ENCODE measurements at places on chromosomes 6 and 20. TPM values are rescaled to one million over a fixed set of nuclear protein-coding genes. Genes with fewer than 3 reads are reported as not detected.

The ACTL10 gene
- total RNA-seq, result 3.6 TPM

The ABHD12 gene
- total RNA-seq, result 23.4 TPM

The SNHG17 gene
- 17.2 TPM for total RNA-seq

The STMND1 gene
- total RNA-seq, result not detected

The NRSN1 gene
- total RNA-seq, result not detected

The TMEM30A gene
- 420 TPM for total RNA-seq

The MMS22L gene
- total RNA-seq, result 24.5 TPM

The KCNK17 gene
- not detected for total RNA-seq

The HSPA12B gene
- 3.9 TPM for total RNA-seq

The PPP1R14C gene
- total RNA-seq, result not detected

The ZSWIM1 gene
- 3.2 TPM for total RNA-seq

The RSPH4A gene
- total RNA-seq, result under 0.01 TPM

The FNDC1 gene
- under 0.01 TPM for total RNA-seq

The LEMD2 gene
- 57.4 TPM for total RNA-seq

The SPAG4 gene
- total RNA-seq, result 11.2 TPM

The RAD21L1 gene
- total RNA-seq, result not detected

The OSER1 gene
- total RNA-seq, result 53.5 TPM

The HLA-DRA gene
- total RNA-seq, result not detected

The MTO1 gene
- 26.9 TPM for total RNA-seq

The PRSS35 gene
- not detected for total RNA-seq

The CNR1 gene
- not detected for total RNA-seq

The SPEF1 gene
- not detected for total RNA-seq

The TPBG gene
- 6.5 TPM for total RNA-seq

The NT5E gene
- total RNA-seq, result 239 TPM
